Fibroblast of skin of left quadriceps (primary cell): ENCODE measurements at places on chromosomes 3 and 15.
A peak's percentile ranks its signal among the peaks of the same experiment; 100 is the strongest.

- DNase-seq: no peak
These were observed 266.2 kb upstream of the IGF1R start for GRCh38 chr15:98382139-98382538.

DNA sequence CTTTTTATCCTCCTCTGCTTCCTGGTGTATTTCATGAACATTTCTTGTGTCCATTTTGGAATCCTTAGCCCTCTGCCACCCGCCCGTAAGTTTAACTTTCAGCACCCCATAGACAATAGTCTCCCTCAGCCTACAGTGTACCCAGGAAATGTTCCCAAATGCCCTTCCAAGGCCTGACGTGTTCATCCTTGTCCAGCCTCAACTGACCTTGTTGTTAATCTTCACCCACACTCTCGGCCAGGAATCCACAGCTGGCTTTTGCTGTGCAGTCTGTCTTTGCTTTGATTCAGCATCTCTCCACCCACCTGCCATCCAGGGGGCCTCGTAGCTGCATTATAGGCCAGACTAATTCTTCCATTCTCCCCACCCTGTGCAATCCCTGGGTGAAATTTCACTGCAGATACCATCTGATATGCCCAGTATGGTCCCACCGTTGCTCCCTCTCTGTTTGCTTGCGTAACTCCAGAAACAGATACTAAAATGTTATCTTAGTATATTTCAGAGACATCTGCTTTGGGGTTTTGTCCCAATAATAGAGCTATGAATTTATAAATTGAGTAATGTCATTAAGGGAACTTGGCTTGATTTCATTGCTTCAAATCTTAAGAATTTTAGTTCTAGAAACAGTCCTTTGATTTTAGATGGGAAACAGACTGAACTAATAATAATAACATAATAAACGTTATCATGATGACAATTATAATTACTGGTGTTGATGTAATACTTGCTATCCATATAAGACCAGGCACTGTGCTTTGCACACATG, 16.6 kb downstream of the GUCA1C start:
- no peak for DNase-seq

- no peak for DNase-seq
These were observed at the start of gene ZDHHC23 for GRCh38 chr3:113947372-113948014. Gene ZDHHC23 (plus strand): TSS chr3:113948013. CDS start chr3:113948803, 790 bp downstream.

- DNase-seq: peak; percentile 44
These were observed 230.4 kb downstream of the ADAMTS17 start for GRCh38 chr15:100111125-100112060.

DNA sequence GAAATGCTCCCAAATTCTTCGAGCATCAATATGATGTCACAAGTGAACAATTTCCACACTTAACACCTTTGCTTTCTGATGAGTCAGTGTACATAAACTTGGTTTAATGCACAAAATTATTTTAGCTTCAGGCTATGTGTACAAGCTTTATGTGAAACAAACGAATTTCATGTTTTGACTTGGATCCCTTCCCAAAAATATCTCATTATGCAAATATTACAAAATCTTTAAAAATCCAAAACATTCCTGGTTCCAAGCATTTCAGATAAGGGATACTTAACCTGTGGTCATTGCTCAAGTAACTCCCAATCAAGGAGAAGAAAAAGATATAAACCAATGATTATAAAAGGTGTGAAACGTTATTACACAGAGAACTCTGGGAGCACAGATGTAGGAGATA, 25.2 kb downstream of the RAB5A start:
- DNase-seq: peak; percentile 24

DNA sequence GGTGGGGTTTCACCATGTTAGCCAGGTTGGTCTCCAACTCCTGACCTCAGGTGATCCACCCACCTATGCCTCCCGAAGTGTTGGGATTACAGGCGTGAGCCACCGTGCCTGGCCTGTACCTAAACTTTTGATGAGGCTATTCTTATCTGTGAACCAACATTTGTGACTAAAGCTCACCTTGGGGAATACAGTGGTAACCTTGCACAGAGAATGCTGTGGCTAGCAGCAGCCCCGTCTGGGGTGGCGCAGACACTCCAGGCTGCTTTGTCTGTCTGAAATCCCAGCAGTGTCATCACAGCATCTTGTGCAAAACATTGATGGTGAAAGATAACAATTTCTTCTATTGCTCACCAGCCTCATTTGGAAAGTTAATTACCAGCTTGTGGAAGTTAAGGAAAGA, 58.9 kb downstream of the CMTM8 start:
- DNase-seq: no peak

- DNase-seq: no peak
These were observed 265.8 kb upstream of the ZNF717 start for GRCh38 chr3:76051145-76051544.

DNA sequence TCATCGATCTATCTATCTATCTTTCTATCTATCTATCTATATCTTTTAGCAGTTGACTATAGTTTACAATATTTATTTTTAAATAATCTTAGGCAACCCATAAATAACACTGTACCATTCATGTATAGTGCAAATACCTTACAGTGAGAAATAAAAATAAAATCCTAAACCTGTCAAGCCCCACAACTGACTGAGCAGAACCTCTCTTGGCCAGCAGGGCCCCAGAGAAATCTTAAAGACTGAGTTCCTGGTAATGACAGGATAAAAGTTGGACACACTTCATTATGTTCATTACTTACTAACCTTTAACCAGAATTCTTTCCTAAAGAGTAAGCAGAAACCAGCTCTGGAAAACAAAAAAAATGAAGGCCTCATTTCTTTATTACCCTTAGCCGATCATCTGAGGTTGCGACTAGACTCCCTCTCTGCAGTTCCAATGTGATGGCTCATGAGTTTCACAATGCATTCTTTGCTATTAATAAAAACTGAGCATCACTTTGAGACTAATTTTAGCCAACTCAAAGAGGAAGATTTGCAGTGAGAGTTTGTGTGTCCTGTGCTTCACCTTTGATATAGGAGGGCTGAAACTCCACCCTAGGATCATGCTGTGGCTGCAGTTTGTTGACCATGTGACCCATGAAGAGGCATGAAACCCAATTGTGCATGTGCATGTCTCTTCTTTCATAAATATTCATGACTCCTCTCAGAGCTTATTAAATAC, 1072.0 kb downstream of the NSUN3 start:
- DNase-seq: peak; percentile 4

DNA sequence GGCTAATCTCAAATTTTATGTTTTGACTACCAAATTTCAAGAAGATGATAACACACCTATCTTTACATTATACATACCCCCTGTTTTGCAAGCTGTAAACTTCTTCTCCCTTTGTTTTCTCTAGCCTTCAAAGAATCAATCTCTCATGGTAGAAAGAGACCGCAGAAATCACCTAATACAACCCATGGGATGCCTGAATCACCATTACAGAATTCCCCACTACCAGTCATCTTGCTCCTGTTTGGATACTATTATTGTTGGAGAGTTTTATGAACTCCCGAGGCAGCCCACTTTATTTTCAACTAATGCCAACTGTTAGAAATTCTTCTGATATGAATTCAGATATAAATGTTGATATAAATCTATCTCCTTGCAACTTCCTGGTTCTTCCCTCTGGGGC, 110.9 kb downstream of the FRMD5 start:
- no peak for DNase-seq
